ENCODE measurements at places on chromosomes 3 and 15.

- DNase-seq: no peak
These were observed 41.6 kb upstream of the ROPN1 start for GRCh38 chr3:124033360-124034015.

GRCh38 chr15:71435552-71435951 is 320.3 kb downstream of the THSD4 start:
- DNase-seq: no peak

DNA sequence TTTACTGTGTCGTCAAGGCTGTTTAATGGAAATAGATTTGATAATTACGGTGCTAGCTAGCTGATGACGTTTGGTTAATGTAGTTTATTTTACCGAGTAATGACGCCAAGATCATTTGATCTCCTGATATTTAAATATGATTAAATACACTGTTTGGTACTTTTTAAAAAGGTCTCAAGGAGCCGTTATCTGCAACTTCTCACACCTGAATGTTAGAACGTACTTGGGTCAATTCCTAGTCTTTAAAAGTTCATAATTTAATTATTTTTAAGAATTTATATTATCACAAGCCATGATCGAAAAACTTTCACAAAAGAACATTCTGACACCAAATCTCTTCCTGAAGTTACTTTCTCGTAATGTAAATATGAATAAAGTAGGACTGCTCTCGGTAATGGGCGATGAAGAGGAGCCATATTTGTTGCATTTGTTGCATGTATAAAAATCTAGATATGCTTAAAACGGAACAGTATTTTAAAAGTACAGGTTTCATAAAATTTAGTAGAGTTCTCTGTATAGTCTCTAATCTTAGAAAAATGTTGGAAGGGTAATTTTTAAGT is 16.2 kb upstream of the CHD2 start:
- no peak for DNase-seq

GRCh38 chr15:62452026-62452425 is 286.9 kb upstream of the C2CD4B start:
- DNase-seq: no peak

DNA sequence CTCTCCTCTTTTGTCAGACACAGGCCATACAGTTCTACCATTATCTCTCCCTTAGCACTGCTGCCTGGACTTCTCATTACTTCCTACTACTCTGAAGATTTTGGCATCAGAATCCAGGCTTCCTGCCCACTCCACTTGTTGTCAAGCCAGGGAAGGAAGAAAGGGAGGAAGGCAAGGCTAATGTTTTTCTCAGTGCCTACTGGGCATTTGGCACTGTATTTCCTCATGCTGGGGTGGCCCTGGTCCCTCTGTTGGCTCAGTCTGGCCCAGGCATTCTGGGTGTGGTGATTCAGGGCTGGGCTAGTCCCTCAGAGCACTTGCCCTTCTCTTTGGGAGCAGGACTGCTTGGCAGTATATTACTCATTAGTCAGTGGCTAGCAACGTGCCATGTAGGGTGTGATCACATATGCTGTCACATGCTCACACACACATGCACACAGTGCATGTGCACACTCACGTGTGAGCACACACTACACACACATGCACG is 52.9 kb downstream of the BSN start:
- no peak for DNase-seq

- DNase-seq: no peak
These were observed 242.3 kb downstream of the TLE3 start for GRCh38 chr15:69855258-69856000.

DNA sequence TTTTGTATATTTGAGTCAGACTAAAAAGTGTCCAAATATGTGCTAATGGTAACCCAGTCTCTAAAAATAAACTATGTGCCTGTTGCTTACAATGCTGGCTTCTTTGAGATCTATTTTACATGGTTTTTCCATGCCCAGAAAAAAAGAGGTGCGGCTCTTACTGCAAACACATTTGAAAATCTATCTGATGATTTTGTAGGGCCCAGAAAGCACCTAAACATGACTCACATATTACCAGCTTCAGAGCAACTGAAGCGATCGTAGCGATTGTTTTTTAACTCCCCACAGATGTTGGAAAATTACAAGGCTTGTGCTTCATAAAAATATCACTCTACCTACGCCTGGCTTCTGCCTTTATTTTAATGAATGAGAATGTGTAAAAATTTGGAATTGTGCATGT is 53.5 kb downstream of the SUCNR1 start:
- no peak for DNase-seq

GRCh38 chr3:9117220-9117619 is 132.2 kb downstream of the SRGAP3 start:
- DNase-seq: no peak

GRCh38 chr15:44715142-44715796 is 4.0 kb downstream of the B2M start:
- DNase-seq: no peak

DNA sequence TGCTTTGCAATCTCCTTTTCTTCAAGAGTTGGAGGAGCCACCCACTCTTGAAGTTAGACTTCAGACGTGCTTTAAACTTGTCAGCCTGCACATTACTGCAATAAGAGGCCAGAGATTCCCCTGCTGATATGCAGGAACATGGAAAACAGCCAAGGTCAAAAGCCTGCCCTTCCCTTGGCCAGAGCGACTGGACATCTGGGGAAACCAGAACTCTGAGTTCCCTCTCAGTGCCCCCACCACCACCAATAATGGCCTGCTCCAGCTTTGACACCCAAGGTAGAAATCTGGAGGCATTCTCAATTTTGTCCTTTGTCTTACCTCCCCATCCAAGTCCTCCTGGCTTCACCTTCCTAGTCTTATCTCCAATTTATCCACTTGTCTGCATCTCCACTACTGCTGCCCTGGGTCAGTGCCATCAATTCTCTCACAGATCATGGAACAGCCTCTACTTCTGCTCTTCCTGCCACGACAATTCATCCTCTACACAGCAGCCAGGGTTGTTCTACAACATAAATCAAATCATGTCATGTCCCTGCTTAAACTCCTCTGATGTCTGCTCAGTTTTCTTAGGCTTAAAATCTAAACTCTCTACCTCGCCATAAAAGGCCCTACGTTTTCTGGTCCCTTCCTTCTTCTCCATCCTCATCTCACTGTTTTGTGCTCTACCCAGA is 191.6 kb upstream of the WNT5A start:
- DNase-seq: no peak

DNA sequence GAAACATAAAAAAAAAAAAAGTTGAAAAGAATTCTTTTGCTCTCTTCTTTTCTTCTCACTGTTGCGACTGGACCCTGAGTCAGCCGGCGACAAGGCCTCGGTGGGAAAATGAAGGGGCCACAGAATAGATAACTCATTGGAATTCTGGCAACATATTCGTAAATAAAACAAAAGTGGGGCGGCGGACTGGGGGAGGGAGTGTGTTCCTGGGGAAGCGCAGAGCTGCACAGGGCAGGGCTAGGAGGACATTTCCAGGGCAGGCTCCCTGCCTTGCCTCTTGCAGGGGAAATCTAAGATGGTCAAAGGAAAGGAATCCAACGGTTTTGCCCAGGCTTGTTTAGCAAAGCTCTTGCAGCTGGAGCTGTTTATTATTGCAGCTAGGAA is 1042.8 kb upstream of the NR2F2 start:
- no peak for DNase-seq

- no peak for DNase-seq
These were observed 1091.5 kb upstream of the ALCAM start for GRCh38 chr3:104275199-104275598.

GRCh38 chr3:166324401-166324800 is 487.2 kb upstream of the BCHE start:
- no peak for DNase-seq

GRCh38 chr3:190575437-190576185 is 61.7 kb downstream of the IL1RAP start:
- DNase-seq: no peak

- DNase-seq: no peak
These were observed 28.1 kb downstream of the OIP5 start for GRCh38 chr15:41304149-41304770.

DNA sequence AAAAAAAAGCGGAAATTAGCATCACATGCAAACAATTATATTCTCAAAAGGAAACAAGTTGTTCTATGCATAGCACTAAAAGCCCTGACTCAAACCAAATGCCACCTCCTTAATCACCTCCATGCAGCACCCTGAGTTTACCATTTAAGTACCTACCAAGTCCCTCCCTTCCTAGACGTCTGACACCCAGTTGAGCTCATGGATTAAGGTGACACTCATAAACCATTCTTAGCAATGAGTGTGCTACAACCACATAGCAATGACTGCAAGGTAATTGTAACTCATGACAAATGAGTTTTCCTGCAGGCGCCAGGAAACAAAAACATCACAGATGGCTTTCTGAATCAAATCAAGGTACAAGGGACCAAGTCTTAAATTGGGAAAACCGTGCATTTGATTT is 32.0 kb downstream of the WWTR1 start:
- DNase-seq: no peak

GRCh38 chr3:71393093-71393492 is 190.4 kb downstream of the FOXP1 start:
- no peak for DNase-seq

- DNase-seq: no peak
These were observed 8.3 kb upstream of the LIPH start for GRCh38 chr3:185560676-185561075.
